Activated CD4-positive, alpha-beta memory T cell treated with anti-CD3 and anti-CD28 coated beads, Interleukin-2, amount 10 ng/mL, durations not matched to agents 7 days and 5 days (primary cell): ENCODE measurements at places on chromosomes 3 and 15. TPM values are rescaled to one million over a fixed set of nuclear protein-coding genes. Genes with fewer than 3 reads are reported as not detected.

ZNF197 gene
- total RNA-seq: 14.0 TPM

SLC22A14 gene
- not detected for total RNA-seq

BFSP2 gene
- total RNA-seq: 1.0 TPM

LPCAT4 gene
- total RNA-seq: 109 TPM

GNB4 gene
- 7.5 TPM for total RNA-seq

BOC gene
- not detected for total RNA-seq

GATA2 gene
- total RNA-seq: 0.23 TPM

DNA sequence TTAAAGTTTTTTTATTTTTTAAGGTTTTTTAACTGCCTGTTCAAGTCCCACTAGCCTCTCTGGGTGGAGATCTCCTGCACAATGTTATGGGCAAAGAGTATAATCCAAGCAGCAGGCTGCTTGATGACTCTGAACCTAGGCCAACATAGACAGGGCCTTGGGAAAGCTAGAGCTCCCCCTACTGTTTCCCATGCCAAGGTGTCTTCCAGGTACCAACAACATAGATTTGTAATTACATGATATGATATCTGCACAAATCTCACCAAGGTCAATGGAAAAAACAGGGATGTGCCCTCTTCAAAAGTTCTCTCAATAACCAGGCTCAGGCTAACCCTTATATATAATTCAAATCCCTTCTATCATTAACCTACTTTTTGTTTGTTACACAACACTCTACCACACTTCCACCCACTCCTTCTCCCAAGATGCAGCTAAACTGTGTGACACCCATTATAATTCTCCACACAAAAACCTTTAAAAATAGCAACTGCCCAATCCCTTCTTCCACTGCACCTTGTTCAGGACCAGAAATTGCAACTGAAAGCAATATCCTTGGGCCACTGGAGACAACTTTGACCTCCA is 43.8 kb downstream of the RBM15B start:
- H3K27ac ChIP-seq: peak overlapping the region; percentile 33
- H3K4me3 ChIP-seq: no peak overlapping the region
- DNase-seq: peak; percentile 52
- H3K27me3 ChIP-seq: no peaks in the 10 kb centered on the region

- no peak overlapping the region for H3K4me3 ChIP-seq
- no peaks in the 10 kb centered on the region for H3K4me1 ChIP-seq
- no peaks in the 10 kb centered on the region for H3K27me3 ChIP-seq
- H3K27ac ChIP-seq: no peak overlapping the region
- no peak for DNase-seq
These were observed 172.6 kb downstream of the RBMS3 start for GRCh38 chr3:29453284-29454001.

DNA sequence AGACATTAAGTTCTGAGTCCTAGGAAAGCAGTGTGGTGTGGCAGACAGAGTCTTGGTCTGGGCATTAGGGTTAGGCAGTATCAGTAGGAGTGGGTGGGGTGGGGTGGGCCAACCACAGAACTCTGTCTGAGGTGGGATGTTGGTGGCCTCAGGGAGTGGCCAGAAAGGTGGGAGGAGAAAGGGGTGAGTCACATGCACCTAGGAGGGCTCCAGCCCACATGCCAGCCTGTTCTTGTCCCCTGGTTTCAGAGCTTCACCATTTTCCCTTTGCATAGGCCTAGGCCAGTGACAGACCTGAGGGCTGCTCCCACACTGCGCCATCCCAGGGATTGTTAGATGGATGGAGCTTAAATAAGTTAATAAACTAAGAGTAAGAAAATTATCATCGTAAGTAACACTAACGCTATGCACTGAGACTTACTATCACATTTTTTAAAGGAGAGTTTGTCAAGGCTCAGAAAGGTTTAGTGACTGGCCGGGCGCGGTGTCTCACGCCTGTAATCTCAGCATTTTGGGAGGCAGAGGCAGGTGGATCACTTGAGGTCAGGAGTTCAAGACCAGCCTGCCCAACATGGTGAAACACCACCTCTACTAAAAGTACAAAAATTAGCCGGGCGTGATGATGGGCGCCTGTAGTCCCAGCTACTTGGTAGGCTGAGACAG is 33.8 kb downstream of the DNASE1L3 start:
- H3K4me1 ChIP-seq: peaks cover 21% of the 10 kb centered on the region
- H3K4me3 ChIP-seq: no peak overlapping the region
- no peaks in the 10 kb centered on the region for H3K36me3 ChIP-seq
- peaks cover 4% of the 10 kb centered on the region for H3K27me3 ChIP-seq
- no peak for DNase-seq
- no peak overlapping the region for H3K27ac ChIP-seq

DNA sequence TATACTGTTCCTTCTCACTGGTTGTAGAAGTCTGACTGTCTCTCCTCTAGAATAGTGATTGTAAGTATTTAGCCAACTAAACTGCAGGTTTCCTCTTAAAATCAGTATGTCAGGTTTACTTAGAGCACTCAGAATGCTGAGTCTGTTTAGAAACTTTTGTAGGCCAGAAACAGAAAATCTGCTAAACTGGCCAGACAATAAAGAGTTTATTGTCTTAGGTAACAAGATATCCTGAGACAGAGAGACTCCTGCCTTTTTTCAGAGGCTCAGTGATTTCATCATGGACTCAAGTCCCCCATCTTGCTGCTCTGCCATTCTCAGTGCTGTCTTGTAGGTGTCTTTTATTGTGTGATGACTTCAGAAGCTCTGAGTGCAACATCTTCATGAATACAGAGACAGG is 279.0 kb downstream of the MFSD1 start:
- DNase-seq: no peak
- no peaks in the 10 kb centered on the region for H3K27me3 ChIP-seq
- H3K27ac ChIP-seq: no peak overlapping the region
- H3K4me1 ChIP-seq: no peaks in the 10 kb centered on the region

GRCh38 chr3:132628157-132628556 is 31.1 kb downstream of the ACKR4 start:
- no peak overlapping the region for H3K27ac ChIP-seq
- no peaks in the 10 kb centered on the region for H3K27me3 ChIP-seq
- peaks cover 3% of the 10 kb centered on the region for H3K4me1 ChIP-seq
- no peak for DNase-seq

- peaks cover 9% of the 10 kb centered on the region for H3K4me1 ChIP-seq
- H3K27me3 ChIP-seq: no peaks in the 10 kb centered on the region
- no peak for DNase-seq
- H3K27ac ChIP-seq: no peak overlapping the region
- no peaks in the 10 kb centered on the region for H3K36me3 ChIP-seq
These were observed 61.1 kb downstream of the TIPARP start for GRCh38 chr3:156735471-156735870.

GRCh38 chr3:30293621-30294240 is 312.7 kb upstream of the TGFBR2 start:
- H3K4me3 ChIP-seq: no peak overlapping the region
- H3K36me3 ChIP-seq: no peaks in the 10 kb centered on the region
- no peak overlapping the region for H3K27ac ChIP-seq
- H3K27me3 ChIP-seq: no peaks in the 10 kb centered on the region
- peaks cover 30% of the 10 kb centered on the region for H3K4me1 ChIP-seq

DNA sequence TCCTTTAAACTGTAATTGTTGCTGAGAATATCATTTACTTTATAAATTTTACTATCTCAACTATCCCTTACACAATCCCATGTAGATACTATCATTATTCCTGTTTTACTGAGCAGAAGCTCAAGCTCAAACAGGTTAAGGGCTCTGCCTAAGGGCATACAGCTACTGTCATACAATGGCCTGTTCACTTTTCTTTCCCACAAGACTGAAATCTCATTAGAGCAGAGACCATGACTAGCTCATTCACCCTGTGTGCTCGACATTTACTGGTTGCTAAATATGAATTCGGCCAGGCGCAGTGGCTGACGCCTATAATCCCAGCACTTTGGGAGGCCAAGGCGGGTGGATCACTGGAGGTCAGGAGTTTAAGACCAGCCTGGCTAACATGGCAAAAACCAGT is 1.6 kb upstream of the MESP2 start:
- no peak overlapping the region for H3K27ac ChIP-seq
- H3K36me3 ChIP-seq: no peaks in the 10 kb centered on the region
- peaks cover 5% of the 10 kb centered on the region for H3K27me3 ChIP-seq
- H3K4me1 ChIP-seq: peaks cover 6% of the 10 kb centered on the region

- H3K4me1 ChIP-seq: peaks cover 19% of the 10 kb centered on the region
- no peaks in the 10 kb centered on the region for H3K27me3 ChIP-seq
- no peak overlapping the region for H3K27ac ChIP-seq
- no peak for DNase-seq
These were observed 29.1 kb downstream of the DAPK2 start for GRCh38 chr15:64017082-64017588.

- no peaks in the 10 kb centered on the region for H3K27me3 ChIP-seq
- H3K4me3 ChIP-seq: no peak overlapping the region
- peak overlapping the region; percentile 78 for H3K27ac ChIP-seq
- no peak for DNase-seq
- H3K4me1 ChIP-seq: peaks cover 23% of the 10 kb centered on the region
- no peaks in the 10 kb centered on the region for H3K36me3 ChIP-seq
These were observed 72.0 kb upstream of the HERC1 start for GRCh38 chr15:63905558-63906265.

GRCh38 chr3:39176025-39176714 is 16.2 kb downstream of the XIRP1 start:
- no peak overlapping the region for H3K4me3 ChIP-seq
- H3K27me3 ChIP-seq: peaks cover 7% of the 10 kb centered on the region
- peaks cover 14% of the 10 kb centered on the region for H3K36me3 ChIP-seq
